ENCODE measurements at places on chromosomes 2 and 18. TPM values are rescaled to one million over a fixed set of nuclear protein-coding genes. Genes with fewer than 3 reads are reported as not detected.

- DNase-seq: no peak
Measured at GRCh38 chr18:62071071-62071470, 115.8 kb downstream of the PIGN start.

GRCh38 chr2:16330012-16330411, 335.6 kb downstream of the CYRIA start:
- no peak for DNase-seq

DNA sequence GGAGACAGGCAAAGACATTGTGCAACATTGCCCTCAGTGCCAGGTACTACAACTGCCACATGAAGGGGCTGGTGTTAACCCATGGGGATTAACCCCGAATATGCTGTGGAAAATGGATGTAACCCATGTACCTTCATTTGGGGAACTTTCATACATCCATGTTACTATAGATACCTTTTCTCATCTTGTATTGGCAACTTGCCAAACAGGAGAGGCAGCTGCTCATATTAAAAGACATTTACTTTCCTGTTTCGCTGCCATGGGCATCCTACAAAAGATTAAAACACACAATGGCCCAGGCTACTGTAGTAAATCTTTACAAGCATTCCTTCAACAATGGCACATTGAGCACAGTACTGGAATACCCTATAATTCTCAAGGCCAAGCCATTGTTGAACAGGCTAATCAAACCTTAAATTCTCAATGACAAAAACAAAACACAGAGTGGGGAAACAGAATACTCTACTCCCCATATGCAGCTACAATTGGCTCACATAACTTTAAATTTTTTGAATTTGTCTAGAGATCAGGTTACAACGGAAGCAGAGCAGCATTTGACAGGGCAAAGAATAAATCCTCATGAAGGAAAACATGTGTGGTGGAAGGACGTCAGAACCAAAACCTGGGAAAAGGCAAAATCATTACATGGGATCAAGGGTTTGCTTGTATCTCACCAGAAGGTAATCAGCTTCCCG, 1723.5 kb upstream of the LRRTM1 start:
- no peak for DNase-seq

GRCh38 chr2:239006622-239007285, 158.9 kb downstream of the TWIST2 start:
- DNase-seq: peak; percentile 14

- DNase-seq: no peak
Measured at GRCh38 chr18:770583-770961, 41.5 kb downstream of the YES1 start.

UGT1A3 gene
- not detected for total RNA-seq

DNA sequence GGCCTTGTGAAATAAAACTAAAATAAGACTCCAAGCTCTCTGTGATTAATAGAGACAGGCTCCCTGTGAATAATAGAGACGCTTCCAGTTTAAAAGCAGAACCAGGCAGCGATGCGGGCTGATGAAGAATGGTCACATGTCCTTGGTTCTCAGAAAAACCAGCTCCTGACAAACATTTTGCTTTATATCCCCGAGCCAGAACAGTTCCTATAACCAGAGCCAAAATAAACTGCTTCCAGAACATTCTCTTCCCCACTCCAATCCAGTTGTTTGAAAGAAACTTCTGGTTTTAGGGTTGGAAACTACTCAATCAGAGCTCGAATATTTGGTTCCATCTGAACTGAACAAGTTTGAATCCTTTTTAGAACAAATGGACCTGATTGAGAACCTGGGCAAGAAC, 213.7 kb downstream of the TSN start:
- no peak for DNase-seq

GRCh38 chr2:218229239-218229638, 12.2 kb downstream of the ARPC2 start:
- peak; percentile 40 for DNase-seq

GRCh38 chr2:197250084-197250397, 60.5 kb downstream of the ANKRD44 start:
- no peak for DNase-seq

UPP2 gene
- total RNA-seq: not detected

- no peak for DNase-seq
Measured at GRCh38 chr18:23178661-23179081, 43.4 kb downstream of the CABLES1 start.

DNA sequence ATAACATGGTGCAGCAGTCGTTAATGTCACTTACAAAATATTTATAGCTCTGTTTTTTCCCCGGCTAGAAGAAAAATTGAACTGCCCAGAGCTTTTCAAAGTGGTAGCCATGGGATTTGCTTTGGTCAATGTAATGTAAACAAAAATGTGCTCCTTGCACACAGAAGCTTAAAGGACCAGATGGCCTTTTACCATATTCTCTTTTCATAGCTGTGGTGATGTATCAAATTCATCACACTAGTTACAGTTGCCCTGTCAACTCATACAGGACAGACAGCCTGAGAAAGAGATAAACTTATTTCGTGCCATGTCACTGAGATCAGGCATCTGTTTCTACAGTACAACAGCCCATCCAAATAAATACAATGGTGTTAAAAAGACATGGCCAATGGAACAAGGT, 368.1 kb upstream of the CDH19 start:
- no peak for DNase-seq

GRCh38 chr2:150681120-150681804, 193.8 kb upstream of the RND3 start:
- no peak for DNase-seq

CCDC88A gene
- total RNA-seq: 37.0 TPM

ALPP gene
- total RNA-seq: not detected

- no peak for DNase-seq
Measured at GRCh38 chr18:45166836-45167551, 448.3 kb upstream of the SLC14A2 start.

- no peak for DNase-seq
Measured at GRCh38 chr2:86645752-86646151, 22.1 kb upstream of the RNF103 start.

GRCh38 chr2:85668009-85668856, at the start of gene SFTPB:
Gene SFTPB, minus strand, starts transcription at chr2:85668199. Its CDS starts 16 bp downstream, at chr2:85668183.
- DNase-seq: no peak

DNA sequence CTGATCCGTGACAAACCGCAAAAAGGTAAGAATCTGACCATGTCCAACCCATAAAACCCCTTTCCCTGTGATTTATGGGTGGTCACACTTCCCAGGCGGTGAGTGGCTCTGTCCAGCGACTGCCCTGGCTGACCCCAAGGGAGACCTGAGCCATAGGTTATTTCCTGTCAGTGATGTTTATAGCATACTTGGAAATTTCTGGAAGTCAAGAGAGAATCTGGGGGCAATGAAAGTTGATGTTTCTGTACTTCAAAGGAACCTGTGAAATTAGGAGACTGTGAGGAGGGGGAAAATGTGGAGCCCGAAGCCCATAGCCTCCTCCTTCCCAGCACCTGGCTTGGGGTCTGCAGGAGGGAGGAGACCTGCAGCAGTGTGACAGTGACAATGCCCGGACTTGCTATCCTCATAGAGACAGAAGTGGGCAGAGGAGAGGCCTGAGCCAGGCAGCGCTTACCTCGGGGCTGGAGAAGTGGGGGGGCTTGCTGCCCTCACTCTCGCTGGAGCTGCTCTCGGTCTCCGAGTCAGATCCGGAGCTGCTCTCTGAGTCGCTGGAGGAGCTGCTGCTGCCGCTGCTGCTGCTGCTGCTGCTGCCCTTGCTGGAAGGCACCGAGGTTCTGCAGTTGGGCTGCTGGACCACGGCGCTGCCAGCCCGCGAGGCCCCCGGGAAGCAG, 111.3 kb upstream of the REV1 start:
- no peak for DNase-seq

Measured in dermis microvascular lymphatic vessel endothelial cell (primary cell).